Muscle of back (tissue), 13 donors: ENCODE measurements at places on chromosomes 3 and 15. TPM values are rescaled to one million over a fixed set of nuclear protein-coding genes. Genes with fewer than 3 reads are reported as not detected.

LRRC28 gene
- 17.2 TPM for polyA plus RNA-seq

LXN gene
- polyA plus RNA-seq: 20.8 TPM

OXTR gene
- polyA plus RNA-seq: 5.4 TPM

SI gene
- not detected for polyA plus RNA-seq

C3orf20 gene
- 0.12 TPM for polyA plus RNA-seq

ANKRD63 gene
- polyA plus RNA-seq: not detected

GOLGA6B gene
- 0.20 TPM for polyA plus RNA-seq

PAQR9 gene
- polyA plus RNA-seq: 0.05 TPM

SLC12A8 gene
- polyA plus RNA-seq: 1.2 TPM

TMEM207 gene
- polyA plus RNA-seq: not detected

TLR9 gene
- polyA plus RNA-seq: 0.05 TPM

CPA3 gene
- polyA plus RNA-seq: 2.7 TPM

CEP70 gene
- polyA plus RNA-seq: 21.2 TPM

IGSF11 gene
- 6.2 TPM for polyA plus RNA-seq

WNT5A gene
- 22.7 TPM for polyA plus RNA-seq

CTXN2 gene
- not detected for polyA plus RNA-seq

IL16 gene
- 15.2 TPM for polyA plus RNA-seq

SLC51A gene
- polyA plus RNA-seq: 7.1 TPM

MYL3 gene
- 270 TPM for polyA plus RNA-seq

ZNF860 gene
- polyA plus RNA-seq: 1.0 TPM

HYAL2 gene
- 32.6 TPM for polyA plus RNA-seq

ST3GAL6 gene
- 6.8 TPM for polyA plus RNA-seq

CCR9 gene
- polyA plus RNA-seq: not detected
